SW 1271 (cell line): ENCODE measurements at places on chromosomes 4 and X.

DNA sequence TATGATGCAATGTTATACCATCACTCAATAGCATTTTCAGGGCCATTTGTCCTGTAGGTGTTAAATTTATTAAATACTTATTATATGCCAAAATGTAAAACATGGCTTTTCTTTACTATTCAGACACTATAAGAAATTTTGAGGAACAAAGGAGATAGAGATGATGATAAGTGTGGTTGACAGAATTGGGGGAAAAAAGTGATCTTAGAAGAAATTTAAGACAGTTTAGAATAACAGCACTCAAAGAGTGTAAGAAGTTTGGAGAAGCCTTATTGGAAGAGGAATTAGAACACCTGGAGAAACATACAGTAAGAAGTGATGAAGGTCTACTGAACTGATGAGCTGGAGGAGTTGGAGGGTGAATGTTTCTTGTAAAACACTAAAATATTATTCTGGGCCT, 12.8 kb upstream of the AFP start:
- DNase-seq, result no peak

DNA sequence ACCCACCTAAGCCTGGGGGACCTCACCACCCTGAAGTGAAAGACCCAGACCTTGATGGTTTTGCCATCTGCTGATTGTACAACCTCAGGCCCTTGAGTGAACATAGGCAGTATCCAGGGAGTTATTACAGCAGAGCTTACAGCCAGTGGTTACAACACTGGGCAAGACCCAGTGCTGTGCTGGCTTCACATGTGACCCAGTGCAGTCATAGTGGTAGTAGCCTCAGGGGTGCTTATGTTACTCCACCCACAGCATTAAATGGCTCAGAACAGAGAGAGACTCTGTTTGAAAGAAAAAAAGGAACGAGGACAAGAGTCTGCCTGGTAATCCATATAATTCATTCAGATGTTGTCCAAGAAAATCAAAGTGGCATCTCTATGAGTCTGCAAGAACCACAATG, 45.2 kb upstream of the DACH2 start:
- DNase-seq, result no peak

DNA sequence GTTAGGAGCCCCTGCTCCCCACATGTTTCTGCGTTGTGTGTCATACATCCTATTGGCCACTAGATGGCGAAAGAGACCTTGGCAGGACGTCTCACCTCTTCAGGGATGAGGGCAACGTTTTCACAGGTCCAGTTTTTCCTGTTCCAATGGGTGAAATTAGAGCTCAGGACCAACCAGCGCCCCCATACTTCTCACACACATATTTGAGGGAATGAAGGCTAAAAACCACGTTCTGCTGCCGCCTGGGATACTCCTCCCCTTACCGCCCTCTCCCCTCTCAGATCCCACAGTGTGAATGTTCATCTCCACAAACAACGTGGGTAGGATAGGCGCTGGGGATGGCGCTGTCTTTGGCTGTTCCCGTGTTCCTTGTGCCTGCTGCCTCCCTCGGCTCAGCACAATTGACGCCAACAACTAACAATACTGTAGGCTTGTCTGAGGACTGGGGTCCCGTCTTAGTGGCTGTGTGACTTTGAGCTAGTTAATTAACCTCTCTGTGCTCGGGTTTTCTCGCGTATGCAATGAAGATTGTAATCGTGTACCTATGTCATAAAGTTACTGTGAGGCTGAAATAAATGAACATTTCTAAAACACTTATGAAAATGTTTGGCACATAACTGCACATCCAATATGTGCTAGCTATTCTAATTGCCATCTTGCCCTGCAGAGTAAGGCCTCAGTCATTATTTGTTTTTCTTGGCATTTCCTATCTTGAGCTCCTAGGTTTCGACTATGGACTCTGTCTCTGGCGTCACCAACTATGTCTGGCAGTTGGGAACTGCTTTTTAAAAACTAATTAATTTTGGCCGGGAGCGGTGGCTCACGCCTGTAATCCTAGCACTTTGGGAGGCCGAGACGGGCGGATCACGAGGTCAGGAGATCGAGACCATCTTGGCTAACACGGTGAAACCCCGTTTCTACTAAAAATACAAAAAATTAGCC, 181.3 kb upstream of the STK26 start:
- peak; percentile 8 for DNase-seq

GRCh38 chrX:21699136-21699535, 41.0 kb upstream of the KLHL34 start:
- no peak for DNase-seq

GRCh38 chrX:15207994-15208393, 61.9 kb downstream of the ASB9 start:
- no peak for DNase-seq

DNA sequence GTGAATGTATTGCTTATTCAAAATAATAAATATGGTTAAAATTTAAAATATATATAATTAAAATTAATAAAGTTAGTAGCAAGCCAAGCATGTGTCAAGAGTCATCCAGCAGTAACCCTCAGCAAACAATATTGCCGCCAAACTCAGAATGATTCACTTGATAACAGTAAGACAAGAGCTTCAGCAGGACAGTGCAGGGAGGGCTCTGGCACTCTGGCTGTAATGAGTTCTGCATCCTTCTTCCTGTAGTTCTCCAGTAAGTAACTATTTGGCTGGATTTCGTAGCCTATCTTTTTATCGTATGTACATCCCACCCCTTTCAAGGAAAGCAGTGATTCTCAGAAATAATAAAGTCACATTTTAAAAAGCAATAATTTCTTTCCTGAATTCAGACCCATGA, 17.6 kb downstream of the OTUD6A start:
- no peak for DNase-seq

GRCh38 chrX:27583976-27584375, 6.2 kb upstream of the DCAF8L2 start:
- DNase-seq, result no peak
